ENCODE measurements at places on chromosomes 6 and 20. TPM values are rescaled to one million over a fixed set of nuclear protein-coding genes. Genes with fewer than 3 reads are reported as not detected.

DNA sequence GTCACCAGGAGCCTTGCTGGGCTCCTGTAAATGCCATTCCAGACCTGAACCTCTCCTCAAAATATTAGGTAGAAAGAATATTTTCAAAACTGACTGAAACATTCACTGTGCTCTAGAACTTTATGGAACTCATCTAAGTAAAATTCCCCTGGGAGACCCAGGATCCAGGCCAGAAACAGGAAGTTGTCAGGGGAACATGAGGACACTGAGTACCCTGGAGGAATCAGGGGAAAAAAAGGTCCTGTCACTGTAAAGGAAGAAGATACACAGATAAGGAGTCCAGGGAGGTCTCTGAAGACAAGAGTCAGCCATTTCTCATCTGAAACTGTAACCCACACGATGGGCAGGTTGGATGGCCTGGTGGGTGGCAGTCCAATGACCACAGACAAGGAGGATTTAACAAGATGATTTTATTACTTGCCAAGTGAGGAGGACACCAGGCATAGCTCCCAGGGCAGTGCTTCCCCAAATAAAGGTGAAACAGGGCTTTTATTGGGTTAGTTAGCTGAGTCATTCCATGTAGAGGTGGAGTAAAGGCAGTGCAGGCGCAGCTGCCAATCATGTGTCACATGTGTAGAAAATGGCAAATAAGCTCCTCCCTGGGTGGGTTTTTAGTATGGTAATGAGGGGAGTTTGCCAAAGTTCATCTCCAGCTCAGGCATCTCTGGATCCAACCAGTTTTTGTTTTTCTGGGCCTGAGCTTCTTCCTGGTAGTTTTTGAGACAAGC lies 138.5 kb downstream of the RCAN2 start:
- no peak for DNase-seq

KIF13A gene
- total RNA-seq = 38.2 TPM

BEND6 gene
- 2.3 TPM for total RNA-seq

DNA sequence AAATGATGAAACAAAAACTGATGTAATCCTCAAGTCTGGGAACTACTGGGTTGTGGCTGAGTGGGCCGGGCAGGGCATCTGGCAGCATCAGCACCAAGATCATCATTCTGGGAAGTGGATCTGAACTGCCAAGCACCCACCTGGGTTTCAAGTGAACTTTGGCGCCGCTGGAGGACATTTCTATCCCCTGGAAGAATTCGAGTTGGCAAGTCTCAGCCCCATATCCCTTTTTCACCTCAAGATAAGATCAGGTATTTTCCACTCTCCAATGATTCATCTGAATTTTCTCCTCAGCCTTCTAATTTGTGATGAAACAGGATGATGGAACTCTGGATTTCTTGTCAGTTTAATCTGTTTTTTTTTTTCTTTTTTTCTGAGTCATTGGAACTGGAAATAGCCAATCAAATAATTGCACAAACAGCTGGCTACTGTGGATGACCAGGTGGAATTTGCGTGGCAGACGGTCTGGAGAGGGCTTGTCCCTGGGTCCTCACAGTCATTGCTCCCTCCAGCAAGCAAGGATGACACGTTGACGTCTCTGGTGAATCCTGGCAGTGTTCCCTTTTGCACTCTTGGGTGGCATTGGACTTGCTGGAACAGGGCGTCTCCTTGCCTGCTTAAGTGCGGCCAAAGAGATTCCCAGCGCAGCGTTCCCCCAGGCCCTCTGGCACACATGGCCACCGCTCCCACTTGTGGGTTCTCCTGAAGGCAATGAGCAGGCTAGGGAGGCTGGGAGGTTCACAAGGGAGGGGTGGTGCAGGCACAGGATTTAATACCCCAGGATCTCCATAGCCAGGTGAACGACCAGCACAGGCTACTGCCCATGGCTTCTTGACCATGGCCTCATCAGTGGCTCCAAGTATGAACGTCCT lies 80.4 kb downstream of the DHX35 start:
- H3K36me3 ChIP-seq = peaks cover 43% of the 10 kb centered on the region
- H3K4me1 ChIP-seq = no peaks in the 10 kb centered on the region
- no peak overlapping the region for H3K27ac ChIP-seq
- H3K4me3 ChIP-seq = no peak overlapping the region

GRCh38 chr20:31894980-31895675 lies 24.7 kb downstream of the TTLL9 start:
- H3K36me3 ChIP-seq = no peaks in the 10 kb centered on the region
- H3K4me1 ChIP-seq = no peaks in the 10 kb centered on the region
- no peak overlapping the region for H3K27ac ChIP-seq
- H3K4me3 ChIP-seq = no peak overlapping the region
- no peaks in the 10 kb centered on the region for H3K27me3 ChIP-seq

- H3K36me3 ChIP-seq = no peaks in the 10 kb centered on the region
- no peak for DNase-seq
- no peak overlapping the region for H3K27ac ChIP-seq
- H3K4me1 ChIP-seq = no peaks in the 10 kb centered on the region
Measured at GRCh38 chr20:10042086-10042485, 7.3 kb downstream of the ANKEF1 start.

DNA sequence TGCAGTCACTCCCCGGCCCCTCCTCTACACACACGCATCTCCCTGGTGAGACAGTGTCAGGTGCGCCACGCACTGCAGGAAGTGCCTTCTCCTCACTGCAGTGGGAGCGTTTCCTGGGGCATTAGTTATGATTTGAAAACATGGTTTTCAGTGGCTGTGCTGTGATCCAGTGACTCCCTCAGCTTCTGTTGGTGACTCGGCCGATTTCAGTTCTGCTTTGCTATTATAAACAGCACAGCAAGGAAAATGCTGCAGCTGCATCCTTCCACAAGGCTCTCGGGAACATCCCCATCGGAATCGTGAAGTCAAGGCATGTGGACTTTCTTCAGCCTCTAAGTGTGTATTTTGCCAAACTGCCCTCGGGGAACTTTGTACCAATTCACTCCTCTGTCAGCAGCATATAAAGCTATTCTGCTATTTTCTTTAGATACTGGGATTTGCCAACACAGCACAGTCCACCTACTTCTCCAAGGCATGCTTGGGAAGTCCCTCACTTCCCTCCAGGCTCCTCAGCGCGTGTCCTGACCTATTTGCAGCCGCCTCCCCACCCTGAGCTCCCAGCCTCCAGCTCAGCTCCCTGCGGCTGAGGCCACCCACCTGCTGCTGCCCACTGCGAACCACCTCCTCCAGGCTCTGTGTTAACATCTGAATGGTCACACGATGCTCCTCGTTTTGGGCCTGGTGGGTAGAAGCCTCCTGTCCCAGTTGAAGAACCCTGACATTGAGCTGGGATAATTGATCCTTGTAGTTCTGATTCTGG lies 54.5 kb downstream of the GINS1 start:
- no peaks in the 10 kb centered on the region for H3K27me3 ChIP-seq
- no peak overlapping the region for H3K27ac ChIP-seq
- H3K36me3 ChIP-seq = peaks cover 85% of the 10 kb centered on the region
- no peaks in the 10 kb centered on the region for H3K4me1 ChIP-seq

PRPH2 gene
- 0.31 TPM for total RNA-seq

DNA sequence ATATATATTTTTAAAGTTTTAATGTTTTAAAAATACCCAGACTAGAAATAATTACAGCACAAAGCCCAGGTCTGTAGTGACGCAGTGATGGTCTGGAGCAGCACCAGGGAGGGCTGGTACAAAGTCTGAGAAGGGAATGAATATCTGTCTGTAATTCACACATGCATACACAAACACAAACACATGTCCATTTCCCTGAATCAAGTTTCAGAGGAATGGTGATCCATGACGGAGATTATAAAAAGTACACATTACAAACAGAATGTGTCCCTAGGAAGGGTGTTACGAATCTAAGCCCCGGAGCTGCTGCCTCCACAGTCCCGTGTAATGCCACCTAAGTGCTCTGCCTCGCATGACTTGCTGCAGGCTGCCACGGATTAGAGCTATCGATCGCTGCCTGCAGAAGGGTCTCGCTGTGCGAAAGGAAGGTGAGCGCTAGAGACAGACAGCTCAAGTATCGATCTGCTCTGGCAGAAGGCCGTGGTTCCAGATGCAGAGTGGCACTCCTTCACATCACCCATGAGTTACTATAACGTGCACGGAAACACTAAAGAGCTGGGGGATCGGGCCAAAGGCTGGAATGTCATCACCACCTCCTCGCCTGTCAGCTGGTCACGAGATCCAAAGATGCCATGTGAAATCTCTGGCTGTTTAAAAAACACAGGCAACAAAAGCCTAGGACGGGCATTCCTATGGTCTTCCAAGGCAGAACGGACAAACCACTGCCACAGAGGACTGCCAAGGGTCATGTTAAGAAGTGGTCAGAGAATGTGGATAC lies 87.1 kb downstream of the INSM1 start:
- H3K4me3 ChIP-seq = no peak overlapping the region
- H3K27me3 ChIP-seq = no peaks in the 10 kb centered on the region
- no peak for DNase-seq
- no peak overlapping the region for H3K27ac ChIP-seq
- H3K4me1 ChIP-seq = peaks cover 3% of the 10 kb centered on the region
- H3K36me3 ChIP-seq = peaks cover 1% of the 10 kb centered on the region

TAPBP gene
- total RNA-seq = 28.2 TPM

DNA sequence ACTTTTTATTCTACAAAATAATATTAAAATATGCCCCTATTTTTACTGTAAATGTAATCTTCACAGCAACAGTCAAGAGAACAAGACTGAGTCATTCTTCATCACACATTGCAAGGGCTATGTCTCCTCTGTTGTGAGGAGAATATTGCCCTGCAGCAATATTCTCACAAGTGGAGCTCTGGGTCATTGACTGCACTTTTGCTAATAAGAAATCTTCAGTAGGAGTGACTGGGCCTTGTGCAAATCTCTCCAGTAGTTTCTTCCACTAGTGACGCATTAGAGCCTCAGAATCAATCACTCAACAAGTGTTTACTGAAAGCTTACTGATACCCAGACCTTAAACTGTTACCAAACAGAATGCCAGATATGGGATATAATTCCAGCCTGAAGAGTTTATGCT lies 49.1 kb downstream of the LAMA2 start:
- H3K36me3 ChIP-seq = no peaks in the 10 kb centered on the region
- no peak overlapping the region for H3K27ac ChIP-seq
- H3K27me3 ChIP-seq = no peaks in the 10 kb centered on the region
- H3K4me3 ChIP-seq = no peak overlapping the region
- no peak for DNase-seq

- no peak for DNase-seq
- no peak overlapping the region for H3K27ac ChIP-seq
- H3K4me1 ChIP-seq = no peaks in the 10 kb centered on the region
- H3K4me3 ChIP-seq = no peak overlapping the region
- H3K36me3 ChIP-seq = no peaks in the 10 kb centered on the region
Measured at GRCh38 chr6:37615564-37616340, 81.9 kb downstream of the MDGA1 start.

DNA sequence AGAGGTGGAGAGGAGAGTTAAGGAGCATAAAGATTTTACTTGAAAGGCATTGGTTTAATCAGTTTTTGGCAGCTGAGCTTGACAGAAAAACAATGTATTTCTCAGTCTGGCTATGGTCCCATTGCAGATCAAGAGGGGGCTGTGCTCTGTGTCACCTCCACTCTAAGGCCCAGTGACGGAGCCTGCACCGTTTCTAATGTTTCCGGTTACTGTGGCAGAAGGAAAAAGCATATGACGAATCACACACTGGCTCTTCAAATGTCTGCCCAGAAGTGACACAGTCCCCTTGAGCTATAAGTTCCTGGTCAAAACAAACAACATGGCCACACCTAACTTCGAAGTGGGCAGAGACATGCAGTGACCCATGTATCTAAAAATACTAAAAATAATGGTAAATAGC lies 372.0 kb downstream of the PLCB1 start:
- DNase-seq = no peak
- H3K36me3 ChIP-seq = no peaks in the 10 kb centered on the region

VSX1 gene
- total RNA-seq = not detected

- H3K4me1 ChIP-seq = no peaks in the 10 kb centered on the region
- H3K4me3 ChIP-seq = no peak overlapping the region
- H3K27ac ChIP-seq = no peak overlapping the region
- no peaks in the 10 kb centered on the region for H3K27me3 ChIP-seq
Measured at GRCh38 chr6:71205336-71205956, 83.2 kb upstream of the OGFRL1 start.

DNA sequence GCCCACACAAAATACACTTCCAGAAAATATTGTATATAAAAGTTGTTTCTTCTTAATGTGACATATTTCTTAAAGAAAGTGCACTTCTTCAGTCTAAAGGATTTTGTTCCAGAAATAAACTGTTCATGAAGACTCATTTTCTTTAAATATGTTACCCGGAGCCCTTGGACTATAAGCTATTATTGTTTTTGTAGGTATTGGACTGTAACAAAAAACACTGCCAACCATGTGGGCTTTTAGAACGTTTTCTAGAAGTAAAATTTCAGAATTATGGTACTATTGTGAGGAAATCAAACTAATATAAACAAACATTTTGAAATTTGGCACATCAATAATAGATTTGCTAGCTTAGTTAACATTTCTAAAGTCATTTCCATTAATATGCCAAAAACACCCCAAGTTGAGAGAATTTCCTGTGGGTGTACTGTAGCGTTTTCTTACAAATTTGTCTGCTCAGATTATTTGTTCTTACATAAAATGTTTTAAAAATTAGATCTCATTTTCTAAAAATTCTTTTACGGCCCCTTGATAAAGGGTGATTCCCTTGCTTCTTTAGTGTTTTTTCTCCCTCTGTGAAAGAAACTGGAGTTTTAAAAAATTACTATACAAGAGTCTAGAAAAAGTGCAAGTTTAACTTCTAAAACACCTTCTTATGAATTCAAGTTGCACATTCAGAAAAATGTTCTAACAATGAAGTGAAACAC lies 3.4 kb downstream of the NKX2-4 start:
- H3K36me3 ChIP-seq = peaks cover 2% of the 10 kb centered on the region
- no peak overlapping the region for H3K4me3 ChIP-seq
- H3K4me1 ChIP-seq = peaks cover 2% of the 10 kb centered on the region

TOX2 gene
- 1.7 TPM for total RNA-seq

DNA sequence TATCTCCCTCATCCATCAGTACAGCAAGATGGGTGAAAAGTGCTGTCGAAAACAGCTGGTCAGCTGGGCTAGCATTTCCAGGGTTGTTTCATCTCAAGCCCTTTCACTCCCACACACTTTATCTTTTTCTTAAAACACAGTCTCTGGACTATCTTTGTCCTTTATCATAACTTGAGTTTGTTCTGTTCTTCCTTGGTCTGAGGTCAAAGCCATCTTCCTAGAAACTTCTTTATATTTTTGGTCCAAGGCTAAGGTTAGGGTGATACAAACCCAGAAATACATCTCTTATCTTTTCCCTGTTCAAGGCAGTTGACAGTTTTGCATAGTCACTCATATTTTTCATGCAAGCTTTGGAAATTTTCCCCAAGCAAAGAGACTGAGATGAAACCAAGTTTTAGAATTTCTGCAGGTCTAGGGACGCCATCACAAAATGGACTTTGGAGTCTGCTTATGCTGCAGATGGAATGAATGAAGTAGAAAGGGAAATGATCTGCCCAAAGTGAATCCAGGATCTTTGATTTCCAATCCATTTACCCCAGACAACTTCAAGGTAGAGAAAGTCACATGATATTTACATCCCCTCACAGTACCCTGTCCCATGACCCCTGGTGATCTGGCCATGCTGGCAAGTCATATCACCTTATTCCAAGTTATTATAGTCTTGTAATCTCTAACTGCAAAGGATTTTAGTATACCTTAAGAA lies 297.0 kb downstream of the ZNF217 start:
- no peaks in the 10 kb centered on the region for H3K27me3 ChIP-seq
- no peak for DNase-seq
- H3K36me3 ChIP-seq = no peaks in the 10 kb centered on the region
- no peaks in the 10 kb centered on the region for H3K4me1 ChIP-seq
- H3K4me3 ChIP-seq = no peak overlapping the region

SPATS1 gene
- not detected for total RNA-seq

APOM gene
- 3.9 TPM for total RNA-seq

Measured in H9 (cell line).